ENCODE measurements at places on chromosomes 7 and 10.

GRCh38 chr10:72808001-72808400 is 85.5 kb upstream of the OIT3 start:
- DNase-seq = no peak

- no peak for DNase-seq
Measured at GRCh38 chr7:112104120-112104519, 102.1 kb downstream of the DOCK4 start.

GRCh38 chr10:34723750-34724149 is 91.3 kb downstream of the PARD3 start:
- DNase-seq = no peak

- DNase-seq = no peak
Measured at GRCh38 chr7:26049081-26049480, 102.9 kb upstream of the NFE2L3 start.

Data from GM12878 (cell line).